ENCODE measurements at places on chromosomes 2 and 18. TPM values are rescaled to one million over a fixed set of nuclear protein-coding genes. Genes with fewer than 3 reads are reported as not detected.
A peak's percentile ranks its signal among the peaks of the same experiment; 100 is the strongest.

The IMP4 gene
- polyA plus RNA-seq, result 41.7 TPM

The CNTNAP5 gene
- 0.14 TPM for polyA plus RNA-seq

The ALKAL2 gene
- polyA plus RNA-seq, result 2.4 TPM

The ATP6V1C2 gene
- 2.7 TPM for polyA plus RNA-seq

The SULT1C4 gene
- 14.2 TPM for polyA plus RNA-seq

The SCN9A gene
- polyA plus RNA-seq, result 3.5 TPM

The FEV gene
- not detected for polyA plus RNA-seq

The LRATD1 gene
- 7.8 TPM for polyA plus RNA-seq

The CD28 gene
- polyA plus RNA-seq, result 3.6 TPM

The SLC8A1 gene
- 6.3 TPM for polyA plus RNA-seq

DNA sequence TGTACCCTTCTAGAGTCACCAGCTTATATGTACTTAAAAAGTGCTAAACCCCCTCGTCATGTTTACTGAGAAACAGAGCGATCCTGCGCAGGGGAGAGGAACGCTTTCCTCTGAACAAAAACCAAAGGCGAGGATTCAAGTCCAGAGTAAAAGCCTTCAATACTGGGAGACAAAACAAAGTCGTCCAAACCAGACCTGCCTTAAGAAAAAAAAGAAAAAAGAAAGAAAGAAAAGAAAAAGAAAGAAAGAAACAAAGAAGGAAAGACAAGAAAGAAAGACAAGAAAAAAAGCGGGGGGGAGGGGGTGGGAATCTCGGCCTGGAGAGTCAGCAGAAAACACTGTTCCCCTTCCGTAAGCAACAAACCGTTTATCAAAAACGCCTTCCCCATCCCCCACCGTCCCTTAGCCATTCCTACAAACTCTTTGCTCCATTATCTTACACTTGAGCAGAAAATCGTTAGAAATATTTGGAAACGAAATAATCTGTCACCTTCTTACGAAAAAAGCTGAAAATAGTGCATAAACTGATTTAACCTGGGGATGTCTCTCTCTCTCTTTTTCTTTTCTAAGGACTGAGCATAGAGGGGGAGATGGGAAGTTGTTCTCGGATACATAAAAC, 3.3 kb downstream of the PTGR3 start:
- no peak for DNase-seq

DNA sequence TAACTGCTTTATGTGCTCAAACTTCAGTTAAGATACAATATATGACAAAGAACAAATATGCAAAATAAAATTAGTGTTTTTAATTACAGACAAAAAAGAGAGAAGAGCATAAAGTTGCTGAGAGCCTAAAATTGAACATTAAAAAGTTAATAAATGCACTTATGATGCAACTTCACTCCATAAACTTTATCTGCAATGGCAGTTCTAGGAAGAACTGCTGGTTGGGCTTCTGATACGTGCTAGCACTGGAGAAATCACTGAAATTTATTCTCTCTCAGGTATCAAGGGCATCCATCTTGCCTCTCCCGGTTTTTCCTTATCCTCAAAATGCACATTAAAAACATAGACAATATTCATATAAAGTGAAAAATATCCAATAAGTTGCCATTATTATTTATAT, 35.7 kb downstream of the MYO3B start:
- DNase-seq, result no peak

DNA sequence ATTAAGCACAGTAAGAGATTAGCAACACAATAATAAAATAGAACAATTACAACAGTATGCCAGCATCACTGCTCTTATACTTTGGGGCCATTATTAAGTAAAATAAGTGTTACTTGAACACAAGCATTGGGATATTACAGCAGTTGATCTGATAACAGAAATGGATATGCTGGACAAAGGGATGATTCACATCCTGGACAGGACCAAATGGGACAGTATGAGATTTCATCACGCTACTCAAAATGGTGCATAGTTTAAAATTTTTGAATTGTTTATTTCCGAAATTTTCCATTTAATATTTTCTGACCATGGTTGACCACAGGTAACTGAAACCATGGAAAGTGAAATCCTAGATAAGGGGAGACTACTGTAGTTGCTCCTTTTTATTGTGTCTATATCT, 138.2 kb downstream of the UBR3 start:
- no peak for DNase-seq

DNA sequence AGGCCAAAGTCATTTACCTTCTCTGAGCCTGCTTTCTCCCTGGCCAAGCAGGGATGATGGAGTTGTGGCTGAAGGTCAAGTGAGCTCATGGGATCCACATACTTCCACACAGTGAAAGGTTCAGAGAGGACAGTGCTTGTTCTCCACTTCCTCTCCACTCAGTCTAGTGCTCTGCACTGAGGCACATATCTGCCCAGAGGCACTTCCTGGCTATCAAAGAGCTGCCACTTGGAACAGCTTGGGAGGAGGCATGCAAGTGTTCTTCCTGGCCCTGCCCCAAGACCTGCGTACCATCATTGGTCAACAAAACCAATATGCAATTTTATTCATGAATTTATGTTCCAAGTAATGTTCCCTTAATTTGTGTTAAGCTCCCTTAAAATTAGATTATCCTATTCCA, 71.9 kb downstream of the RNF152 start:
- no peak for DNase-seq

DNA sequence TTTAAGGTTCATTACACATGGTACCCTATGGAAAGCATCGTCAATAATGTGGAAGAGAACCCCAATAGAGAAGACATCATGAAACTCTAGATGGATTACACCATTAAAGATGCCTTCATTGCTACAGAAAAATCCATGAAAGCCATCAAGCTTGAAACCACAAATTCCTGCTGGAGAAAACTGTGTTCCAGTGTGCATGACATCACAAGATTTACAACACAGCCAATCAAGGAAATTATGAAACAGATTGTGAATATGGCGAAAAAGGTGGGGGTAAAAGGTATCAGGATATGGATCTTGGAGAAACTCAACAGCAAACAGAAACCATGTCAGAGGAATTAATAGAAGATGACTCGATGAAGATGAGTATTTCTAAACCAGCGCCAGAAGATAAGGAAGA, 200.0 kb downstream of the SLC4A10 start:
- DNase-seq, result no peak

GRCh38 chr2:85470850-85471800, 52.6 kb downstream of the SH2D6 start:
- DNase-seq, result no peak

DNA sequence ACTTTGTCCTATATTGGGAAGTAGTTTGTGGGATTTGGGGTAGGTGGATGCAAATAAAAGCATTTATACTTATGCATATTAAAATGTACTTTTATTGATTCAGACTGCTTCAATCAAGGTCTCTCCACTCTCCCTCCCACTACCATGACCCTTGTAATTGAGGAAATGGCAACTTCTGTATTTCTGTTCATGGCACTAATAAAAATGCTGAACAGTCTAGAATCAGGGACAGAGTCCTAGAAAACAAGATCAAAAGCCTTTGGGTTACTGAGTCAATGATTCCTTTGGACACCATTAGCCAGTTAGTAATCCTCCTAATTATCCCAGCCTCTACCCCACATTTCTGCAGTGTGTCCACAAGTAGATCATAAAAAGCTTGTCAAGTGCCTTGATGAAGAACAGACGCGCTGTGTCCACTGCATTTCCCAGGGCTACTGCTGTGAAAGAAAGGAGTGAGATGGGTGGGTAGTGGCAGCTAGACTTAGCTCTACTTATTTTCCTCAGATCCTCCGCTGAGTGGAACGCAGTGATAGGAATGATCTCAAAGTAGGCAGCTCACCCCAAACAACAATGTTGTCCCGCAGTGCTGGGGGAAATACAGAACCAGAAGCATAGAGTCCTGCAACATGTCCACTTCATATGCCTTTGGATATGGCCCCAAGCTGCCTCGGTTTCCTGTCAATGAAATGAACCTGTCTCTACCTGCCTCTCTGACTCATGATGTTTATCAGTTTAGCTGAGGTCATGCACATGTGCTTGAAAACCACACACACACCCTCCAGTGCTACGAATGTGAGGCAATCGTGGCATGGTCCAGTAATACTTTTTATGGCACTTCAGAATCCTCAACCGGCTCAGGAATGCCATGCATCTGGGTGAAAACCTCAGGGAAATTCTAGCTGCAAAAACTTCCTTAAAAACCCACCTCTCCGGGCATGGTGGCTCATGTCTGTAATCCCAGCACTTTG, 115.5 kb downstream of the COL6A3 start:
- no peak for DNase-seq

DNA sequence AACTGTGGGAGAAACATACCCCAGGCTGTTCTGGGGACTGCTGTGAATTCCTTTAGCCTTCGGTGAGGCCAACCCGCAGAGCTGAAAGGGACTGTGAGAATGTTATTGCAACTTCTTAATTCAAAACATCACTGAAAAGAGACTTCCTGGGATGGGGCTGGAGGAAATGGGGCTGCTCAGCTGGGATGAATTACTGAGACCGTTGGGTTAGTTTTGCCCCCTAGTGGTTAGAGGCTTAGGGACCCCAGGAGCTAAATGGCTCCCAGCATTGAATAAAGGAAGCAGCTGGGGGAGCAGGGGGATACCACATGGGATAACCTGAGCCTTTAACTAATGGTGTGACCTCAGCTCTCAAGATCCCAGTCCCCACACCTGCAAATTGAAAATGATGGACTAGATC, 941.1 kb upstream of the FANCL start:
- DNase-seq, result no peak

- DNase-seq, result peak; percentile 83
Observed at GRCh38 chr2:180125245-180125962, 118.3 kb upstream of the CWC22 start.

GRCh38 chr2:1321321-1321720, 91.9 kb upstream of the TPO start:
- DNase-seq, result no peak

GRCh38 chr2:60836491-60836890, 44.9 kb upstream of the REL start:
- DNase-seq, result no peak

GRCh38 chr18:78912336-78912735, 67.3 kb upstream of the SALL3 start:
- DNase-seq, result no peak

DNA sequence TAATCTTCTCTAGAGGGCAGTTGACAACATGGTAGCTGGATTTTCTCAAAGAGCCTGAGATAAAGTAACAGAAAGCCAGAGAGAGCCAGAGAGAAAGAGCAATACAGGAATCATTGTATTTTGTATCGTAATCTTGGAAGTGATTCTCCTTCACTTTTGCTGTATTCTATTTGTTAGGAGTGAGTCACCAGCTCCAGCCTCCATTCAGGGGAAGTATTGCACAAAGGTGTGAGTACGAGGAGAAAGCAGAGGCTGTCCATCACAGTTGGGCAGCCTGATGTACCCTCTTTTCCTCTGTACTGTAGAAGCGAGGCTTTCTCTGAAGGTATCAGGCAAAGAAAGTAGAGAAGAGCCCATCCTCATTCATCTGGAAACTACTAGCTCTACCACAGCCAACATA, 176.8 kb downstream of the KCNS3 start:
- no peak for DNase-seq

GRCh38 chr2:168432565-168433186, 23.4 kb upstream of the CERS6 start:
- DNase-seq, result no peak

DNA sequence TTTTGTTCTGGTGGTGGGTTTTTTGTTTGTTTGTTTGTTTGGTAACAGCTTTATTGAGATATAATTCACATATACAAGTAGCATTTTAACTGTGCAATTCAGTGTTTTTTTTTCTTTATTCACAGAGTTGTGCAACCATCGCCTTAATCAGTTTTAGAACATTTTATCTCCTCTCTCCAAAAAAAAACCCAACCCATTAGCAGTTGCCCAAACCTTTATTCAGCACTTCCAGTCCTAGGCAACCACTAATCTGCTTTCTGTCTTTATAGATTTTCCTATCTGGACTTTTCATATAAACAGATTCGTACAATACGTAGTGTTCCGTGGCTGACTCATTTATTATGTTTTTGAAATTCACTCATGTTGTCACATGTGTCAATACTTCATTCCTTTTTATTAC, 38.7 kb downstream of the CCDC138 start:
- DNase-seq, result no peak

DNA sequence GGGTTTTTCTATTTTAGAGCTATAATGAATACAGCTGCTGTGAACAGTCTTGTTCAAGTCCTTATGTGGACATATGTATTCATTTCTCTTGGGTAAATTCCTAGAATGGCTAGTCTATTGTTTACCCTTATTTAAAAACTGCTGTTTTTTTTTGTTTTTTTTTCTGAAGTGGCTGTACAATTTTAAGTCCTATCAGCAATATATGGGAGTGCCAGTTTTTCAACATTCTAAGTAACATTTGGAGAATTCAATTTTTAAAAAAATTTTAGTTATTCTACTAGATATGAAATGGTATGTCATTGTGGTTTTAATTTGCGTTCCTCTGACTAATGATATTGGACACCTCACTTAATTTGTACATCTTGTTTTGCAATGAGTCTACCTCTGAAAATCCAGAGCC, 349.7 kb downstream of the SATB2 start:
- DNase-seq, result no peak

GRCh38 chr2:25400576-25401216, 59.0 kb upstream of the DNMT3A start:
- no peak for DNase-seq

GRCh38 chr18:61025596-61025995, 307.6 kb upstream of the CDH20 start:
- DNase-seq, result no peak

DNA sequence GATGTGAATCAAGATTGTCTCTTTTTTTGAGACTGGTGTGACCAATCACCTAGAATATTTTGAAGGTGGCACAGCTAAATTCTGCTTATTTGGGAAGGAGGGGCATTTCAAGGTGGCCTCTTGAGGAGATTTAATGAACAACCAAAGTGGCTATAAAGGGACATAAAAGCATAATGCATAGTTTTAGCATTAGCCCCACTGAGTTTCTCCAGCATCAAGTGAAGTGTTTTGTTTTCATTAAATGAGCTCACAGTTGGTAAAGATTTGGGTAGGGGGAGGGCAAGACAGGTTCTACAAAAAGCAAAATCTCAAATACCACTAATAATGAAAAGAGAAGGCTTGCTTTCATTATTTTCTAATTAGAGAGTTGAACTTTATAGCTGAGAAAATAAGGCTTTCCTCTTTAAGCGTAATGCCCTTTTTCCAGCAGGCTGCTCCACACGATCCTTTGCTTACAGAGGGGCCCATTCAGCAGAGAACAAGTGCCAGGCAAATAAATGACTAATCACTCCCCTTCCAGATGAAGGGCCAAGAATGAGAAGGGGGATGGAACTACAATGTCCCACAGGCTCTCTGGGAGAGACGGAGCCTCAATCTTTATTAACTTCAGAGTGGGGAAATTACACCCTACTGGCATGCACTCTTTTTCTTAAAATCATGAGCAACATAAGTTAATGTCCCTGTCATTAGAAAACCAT, 35.9 kb downstream of the LHCGR start:
- DNase-seq, result no peak

- no peak for DNase-seq
Observed at GRCh38 chr2:56589835-56590234, 406.0 kb downstream of the CCDC85A start.

DNA sequence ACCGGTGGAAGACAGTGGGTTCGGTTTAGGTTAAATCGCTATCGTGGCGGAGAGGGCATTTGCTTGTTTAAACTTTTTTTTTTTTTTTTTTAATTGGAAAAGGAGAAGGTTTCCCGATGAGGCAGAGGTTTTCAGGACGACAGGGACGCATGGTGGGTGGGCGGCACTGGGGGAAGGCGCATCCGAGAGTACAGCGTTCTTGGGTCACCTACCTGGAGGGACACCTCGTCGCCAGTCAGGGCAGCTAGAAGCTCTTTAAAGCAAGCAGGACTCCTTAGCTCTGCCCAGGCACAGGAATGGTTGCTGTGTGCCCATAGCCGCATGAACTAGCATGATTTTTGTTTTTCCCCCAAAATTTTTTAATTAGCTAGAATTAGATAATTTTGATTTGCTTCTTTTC, 437 bp downstream of the LDLRAD4 start:
- DNase-seq, result no peak

Measured in muscle of back (tissue), 13 donors.